ENCODE measurements at places on chromosomes 16 and 17.

DNA sequence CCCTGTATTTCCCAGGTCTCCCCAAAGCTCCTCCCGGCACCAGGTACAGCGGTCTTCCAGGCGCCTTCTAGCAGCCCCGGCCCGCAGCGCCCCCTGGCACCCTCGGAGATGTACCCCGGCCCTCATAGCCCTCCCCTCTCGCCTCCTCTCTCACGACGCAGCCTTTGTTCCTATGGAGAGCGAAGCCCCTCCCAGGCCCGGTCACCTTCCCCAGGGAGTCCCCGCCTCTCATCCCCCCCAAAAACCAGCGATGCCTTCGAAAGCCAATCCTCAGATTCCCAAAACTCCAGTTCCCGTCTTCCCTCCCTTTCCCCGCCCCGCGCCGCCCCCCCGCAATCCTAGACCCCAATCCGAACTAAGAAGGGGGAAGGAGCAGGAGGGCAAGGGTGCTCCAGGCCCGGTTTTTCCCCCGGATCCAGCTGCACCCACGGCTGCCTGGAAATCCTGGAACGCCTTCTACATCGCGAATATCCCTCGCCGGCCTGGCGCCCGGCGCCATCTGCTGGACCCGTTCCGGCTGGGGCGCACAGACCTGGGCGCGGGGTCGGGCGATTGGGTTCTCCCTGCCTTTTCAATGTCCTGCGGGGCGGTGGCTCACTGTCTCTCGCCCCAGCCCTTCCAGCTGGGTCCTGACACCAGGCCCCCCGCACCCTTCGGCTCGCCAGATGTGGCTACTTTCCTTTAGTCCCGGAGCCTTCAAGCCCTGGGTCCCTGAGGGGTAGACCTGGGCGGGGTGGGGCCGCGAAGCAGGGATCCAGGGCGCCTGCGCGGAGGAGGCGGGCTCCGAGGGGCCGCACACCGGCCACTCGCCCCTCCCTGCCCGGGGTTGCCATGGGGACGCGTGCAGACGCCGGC lies at the start of gene DNAH2:
Gene DNAH2, plus strand, starts transcription at position 844 of the 855 bp plus-strand sequence. CDS start 1,991 bp downstream, outside the sequence.
- no peaks in the 10 kb centered on the region for H3K4me1 ChIP-seq
- H3K27ac ChIP-seq = peak within 1 kb of the TSS; percentile 31
- peak; percentile 82 for DNase-seq
- H3K4me3 ChIP-seq = peak within 1 kb of the TSS; percentile 52
- no peaks in the 10 kb centered on the region for H3K36me3 ChIP-seq

DNA sequence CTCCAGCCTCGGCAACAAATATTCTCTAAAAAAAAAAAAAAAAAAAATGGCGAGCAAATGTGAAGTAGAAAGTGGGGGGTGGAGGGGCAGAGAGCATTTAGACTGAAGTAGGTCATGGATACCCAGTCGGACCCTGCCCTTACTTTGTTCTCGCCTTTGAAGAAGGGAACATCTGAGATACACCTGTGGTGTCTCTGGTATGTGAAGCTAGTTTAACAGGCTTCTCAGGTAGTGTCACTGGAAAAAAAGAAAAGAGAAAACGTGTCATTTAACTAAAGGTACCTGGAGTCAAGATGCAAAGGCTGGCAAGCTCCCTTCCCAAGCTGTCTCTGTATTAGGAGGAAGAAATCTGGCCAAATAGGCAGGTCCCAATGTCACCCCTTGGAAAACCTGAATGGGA lies 8.0 kb downstream of the FBF1 start:
- no peaks in the 10 kb centered on the region for H3K27me3 ChIP-seq
- H3K27ac ChIP-seq = no peak overlapping the region
- H3K4me3 ChIP-seq = no peak overlapping the region
- DNase-seq = no peak
- H3K4me1 ChIP-seq = no peaks in the 10 kb centered on the region

DNA sequence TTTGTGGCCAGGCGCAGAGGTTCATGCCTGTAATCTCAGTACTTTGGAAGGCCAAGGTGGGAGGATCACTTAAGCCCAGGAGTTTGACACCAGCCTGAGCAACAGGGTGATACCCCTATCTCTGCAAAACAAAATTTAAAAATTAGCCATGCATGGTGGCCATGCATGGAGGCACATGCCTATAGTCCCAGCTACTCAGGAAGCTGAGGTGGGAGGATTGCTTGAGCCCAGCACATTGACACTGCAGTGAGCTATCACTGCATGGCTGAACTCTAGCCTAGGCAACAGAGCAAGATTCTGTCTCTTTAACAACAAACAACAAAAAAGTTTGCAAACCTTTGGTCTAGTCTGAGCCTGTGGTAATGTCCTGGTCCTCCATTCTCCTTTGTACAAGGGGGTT lies 69.2 kb upstream of the CNEP1R1 start:
- H3K27ac ChIP-seq = no peak overlapping the region
- H3K27me3 ChIP-seq = peaks cover 4% of the 10 kb centered on the region
- H3K36me3 ChIP-seq = no peaks in the 10 kb centered on the region
- no peak for DNase-seq
- H3K4me1 ChIP-seq = no peaks in the 10 kb centered on the region

- H3K27ac ChIP-seq = no peak overlapping the region
- peak; percentile 34 for DNase-seq
- H3K4me1 ChIP-seq = no peaks in the 10 kb centered on the region
- H3K4me3 ChIP-seq = no peak overlapping the region
- no peaks in the 10 kb centered on the region for H3K36me3 ChIP-seq
Observed at GRCh38 chr17:46890638-46891037, 32.3 kb upstream of the GOSR2 start.

DNA sequence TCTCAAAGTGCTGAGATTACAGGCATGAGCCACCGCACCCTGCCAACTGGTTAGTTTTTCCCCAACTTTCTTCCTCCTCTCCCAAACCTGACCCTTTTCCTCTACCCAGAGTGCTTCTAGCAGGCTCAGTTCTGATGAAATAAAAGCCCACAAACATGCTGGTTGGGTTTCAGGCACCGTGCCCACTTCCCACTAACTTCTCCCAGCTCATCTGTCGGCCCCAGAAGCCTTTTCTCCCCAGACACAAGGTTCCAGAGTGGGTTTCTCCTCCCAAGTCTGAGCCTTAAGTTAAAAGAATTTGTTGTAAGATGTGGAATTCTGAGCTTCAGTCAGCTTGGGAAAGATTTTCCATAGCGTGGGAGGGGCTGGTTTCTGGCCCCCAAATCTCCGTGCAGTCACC lies 11.5 kb upstream of the SCN4A start:
- H3K27ac ChIP-seq = peak overlapping the region; percentile 44
- H3K36me3 ChIP-seq = no peaks in the 10 kb centered on the region
- no peaks in the 10 kb centered on the region for H3K27me3 ChIP-seq
- H3K4me1 ChIP-seq = peaks cover 42% of the 10 kb centered on the region

DNA sequence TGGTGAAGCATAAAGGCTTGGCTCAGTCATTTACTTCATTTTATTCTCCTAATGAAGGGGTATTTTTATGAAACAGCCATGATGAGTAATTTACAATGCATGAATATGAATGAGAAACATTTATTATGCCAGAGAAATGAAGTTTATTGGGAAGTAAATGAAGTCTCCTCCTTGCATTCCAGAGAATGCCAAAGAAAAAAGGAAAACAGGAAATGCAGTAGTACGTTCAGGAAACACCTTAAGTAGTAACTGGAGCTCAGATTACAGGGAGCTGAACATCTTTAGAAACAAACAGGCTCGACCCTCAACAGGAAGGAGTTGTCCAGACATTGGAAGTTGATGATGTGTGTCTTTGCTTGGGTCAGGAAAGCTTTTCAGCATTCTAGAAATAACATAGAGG lies 4.6 kb downstream of the KRT34 start:
- H3K4me3 ChIP-seq = no peak overlapping the region
- H3K27me3 ChIP-seq = peaks cover 8% of the 10 kb centered on the region
- H3K4me1 ChIP-seq = no peaks in the 10 kb centered on the region
- H3K36me3 ChIP-seq = no peaks in the 10 kb centered on the region
